ENCODE measurements at places on chromosomes 1 and 21. TPM values are rescaled to one million over a fixed set of nuclear protein-coding genes. Genes with fewer than 3 reads are reported as not detected.
A peak's percentile ranks its signal among the peaks of the same experiment; 100 is the strongest.

Gene KIF2C
- total RNA-seq: 4.8 TPM

Gene PROK1
- total RNA-seq: not detected

DNA sequence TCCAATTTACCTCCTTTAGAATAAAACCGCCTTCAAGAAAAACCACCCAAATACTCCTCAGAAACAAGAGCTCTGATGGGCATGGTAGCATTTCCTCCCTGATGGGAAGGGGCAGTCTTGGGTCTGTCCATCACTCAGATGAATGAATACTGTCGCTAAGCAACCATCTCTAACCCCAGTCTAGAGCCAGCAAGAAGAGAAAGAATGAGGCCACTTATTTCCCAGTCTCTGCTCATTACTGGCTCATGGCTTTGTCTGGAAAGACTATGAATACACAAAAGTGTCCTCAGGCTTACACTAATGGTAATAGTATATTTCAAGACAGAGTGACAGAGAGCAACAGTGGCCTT, 51.0 kb upstream of the F3 start:
- H3K27me3 ChIP-seq: no peaks in the 10 kb centered on the region
- H3K27ac ChIP-seq: no peak overlapping the region
- no peak overlapping the region for H3K4me3 ChIP-seq
- peaks cover 6% of the 10 kb centered on the region for H3K4me1 ChIP-seq
- DNase-seq: no peak
- no peaks in the 10 kb centered on the region for H3K36me3 ChIP-seq

GRCh38 chr1:222697826-222698225, 14.5 kb downstream of the AIDA start:
- no peak overlapping the region for H3K27ac ChIP-seq
- no peak for DNase-seq
- peaks cover 55% of the 10 kb centered on the region for H3K36me3 ChIP-seq
- no peak overlapping the region for H3K4me3 ChIP-seq

- H3K36me3 ChIP-seq: no peaks in the 10 kb centered on the region
- H3K4me1 ChIP-seq: peaks cover 5% of the 10 kb centered on the region
- no peak for DNase-seq
- H3K4me3 ChIP-seq: no peak overlapping the region
Observed at GRCh38 chr1:30779294-30780071, 21.9 kb upstream of the LAPTM5 start.

DNA sequence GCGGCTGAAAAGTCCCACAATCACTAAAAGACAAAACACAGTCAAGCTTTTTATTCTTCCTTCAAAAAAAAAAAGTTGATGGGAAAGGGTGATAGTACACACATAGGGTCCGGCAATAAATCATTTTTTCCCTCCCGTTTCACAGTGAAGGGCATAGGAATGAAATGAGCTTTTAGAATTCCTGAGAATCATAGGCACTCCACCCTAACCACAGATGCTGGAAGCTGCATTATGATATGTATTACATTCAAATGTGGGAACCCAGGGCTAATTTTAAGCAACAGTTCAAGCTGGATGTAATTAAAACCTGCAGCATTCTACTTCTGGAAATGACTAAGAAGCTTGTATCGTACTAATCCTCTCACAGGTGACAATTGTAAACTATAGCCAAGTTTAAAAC, 75.7 kb upstream of the KCNJ15 start:
- no peak overlapping the region for H3K27ac ChIP-seq
- no peak for DNase-seq
- no peaks in the 10 kb centered on the region for H3K4me1 ChIP-seq
- H3K4me3 ChIP-seq: no peak overlapping the region
- no peaks in the 10 kb centered on the region for H3K27me3 ChIP-seq
- no peaks in the 10 kb centered on the region for H3K36me3 ChIP-seq

- H3K27me3 ChIP-seq: no peaks in the 10 kb centered on the region
- no peaks in the 10 kb centered on the region for H3K4me1 ChIP-seq
- no peak overlapping the region for H3K4me3 ChIP-seq
- H3K36me3 ChIP-seq: no peaks in the 10 kb centered on the region
Observed at GRCh38 chr1:29648798-29649188, 412.5 kb downstream of the PTPRU start.

DNA sequence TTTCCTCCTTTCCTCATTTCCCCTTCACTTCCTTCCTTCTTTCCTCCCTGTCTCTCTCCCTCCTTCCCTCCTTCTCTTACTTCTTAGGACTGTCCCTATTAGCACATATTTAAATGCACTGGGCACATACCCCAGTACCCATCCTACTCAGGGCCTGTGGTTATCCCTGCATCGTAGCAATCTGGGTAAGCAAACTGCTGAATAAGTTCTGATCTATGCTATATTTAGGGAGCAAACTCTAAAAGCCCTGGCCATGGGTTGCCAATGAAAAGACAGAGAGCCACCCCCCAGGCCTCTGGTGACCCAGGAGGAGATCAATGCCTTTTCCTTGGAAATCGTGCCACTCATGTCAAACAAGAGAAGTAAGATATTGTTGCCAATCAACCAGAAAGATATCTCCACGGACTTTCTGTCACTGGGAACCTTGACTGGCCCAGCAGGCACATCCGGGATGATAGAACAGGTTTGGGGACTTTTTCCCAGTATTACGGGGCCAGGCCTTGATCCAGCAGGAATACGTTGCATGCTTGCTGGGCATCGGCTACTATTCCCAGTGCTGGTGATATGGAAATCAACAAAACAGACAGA, 5.4 kb downstream of the FAM3B start:
- H3K36me3 ChIP-seq: no peaks in the 10 kb centered on the region
- peaks cover 42% of the 10 kb centered on the region for H3K4me1 ChIP-seq
- DNase-seq: no peak
- peaks cover 7% of the 10 kb centered on the region for H3K27me3 ChIP-seq
- H3K4me3 ChIP-seq: no peak overlapping the region
- no peak overlapping the region for H3K27ac ChIP-seq

DNA sequence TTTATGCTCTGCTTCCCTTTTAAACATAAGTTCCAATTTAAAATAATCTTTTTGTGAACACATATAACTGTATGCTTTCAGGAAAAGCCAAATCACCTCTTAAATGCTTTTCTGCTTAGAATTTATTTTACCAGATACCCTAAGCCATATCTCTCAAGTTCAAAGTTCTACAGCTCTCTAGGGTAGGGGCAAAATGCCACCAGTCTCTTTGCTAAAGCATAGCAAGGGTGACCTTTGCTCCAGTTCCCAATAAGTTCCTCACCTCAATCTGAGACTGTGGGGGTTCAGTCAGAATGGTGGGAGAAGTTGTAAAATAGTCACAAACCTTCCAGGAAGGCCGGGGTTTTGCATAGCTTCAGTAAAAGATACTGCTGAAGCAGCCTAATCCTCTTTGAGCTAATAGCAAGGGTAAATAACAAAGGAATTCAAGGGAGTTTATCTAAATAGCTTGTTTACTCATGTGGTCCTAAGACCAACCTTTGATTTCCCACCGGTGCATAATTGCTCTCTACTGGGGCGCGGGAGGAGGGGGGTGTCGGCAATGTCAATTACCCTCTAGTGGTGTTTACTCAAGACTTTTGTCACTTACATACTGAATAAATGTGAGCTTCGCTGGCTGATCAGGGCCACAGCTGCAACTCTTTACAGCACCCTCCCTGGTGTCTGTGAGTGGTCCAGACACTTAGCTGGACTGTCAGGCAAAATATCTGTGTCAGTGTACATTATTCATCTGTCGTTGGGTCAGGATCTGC, 1376.2 kb downstream of the NCAM2 start:
- no peak for DNase-seq
- H3K27me3 ChIP-seq: no peaks in the 10 kb centered on the region
- H3K27ac ChIP-seq: no peak overlapping the region
- H3K4me1 ChIP-seq: no peaks in the 10 kb centered on the region
- no peaks in the 10 kb centered on the region for H3K36me3 ChIP-seq

DNA sequence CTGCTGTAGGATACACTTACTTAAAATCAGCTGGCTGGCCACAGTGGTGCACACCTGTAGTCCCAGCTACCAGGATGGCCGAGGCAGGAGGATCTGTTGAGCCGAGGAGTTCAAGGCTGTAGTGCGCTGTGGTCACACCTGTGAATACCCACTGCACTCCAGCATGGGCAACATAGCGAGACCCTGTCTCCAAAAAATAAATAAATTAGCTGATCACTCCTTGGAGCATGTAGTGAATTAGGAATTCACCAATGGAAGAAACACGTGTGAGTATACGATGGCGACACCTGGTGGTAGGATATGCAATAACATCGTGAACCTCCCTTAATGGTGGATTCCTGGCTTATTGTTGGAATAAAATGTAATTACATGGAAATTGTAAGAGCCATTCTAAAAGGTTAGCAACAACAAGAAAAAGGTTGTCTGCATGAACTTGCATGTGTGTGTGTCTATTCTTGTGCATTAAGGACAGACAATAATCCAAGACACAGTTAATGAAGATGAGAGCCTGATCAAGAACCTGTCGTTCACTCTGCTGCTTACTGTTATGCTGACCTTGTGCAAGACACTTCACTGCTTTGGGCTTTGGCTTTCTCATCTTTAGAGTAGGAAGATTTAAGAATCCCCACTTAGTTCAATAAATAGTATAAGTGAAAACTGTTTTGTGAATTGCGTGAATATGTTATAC, 38.6 kb upstream of the COX20 start:
- no peaks in the 10 kb centered on the region for H3K27me3 ChIP-seq
- H3K27ac ChIP-seq: no peak overlapping the region
- no peak overlapping the region for H3K4me3 ChIP-seq
- no peaks in the 10 kb centered on the region for H3K4me1 ChIP-seq
- no peak for DNase-seq
- no peaks in the 10 kb centered on the region for H3K36me3 ChIP-seq

GRCh38 chr1:181531951-181532600, 48.8 kb downstream of the CACNA1E start:
- no peaks in the 10 kb centered on the region for H3K4me1 ChIP-seq
- no peaks in the 10 kb centered on the region for H3K36me3 ChIP-seq
- no peak overlapping the region for H3K27ac ChIP-seq
- H3K4me3 ChIP-seq: no peak overlapping the region

DNA sequence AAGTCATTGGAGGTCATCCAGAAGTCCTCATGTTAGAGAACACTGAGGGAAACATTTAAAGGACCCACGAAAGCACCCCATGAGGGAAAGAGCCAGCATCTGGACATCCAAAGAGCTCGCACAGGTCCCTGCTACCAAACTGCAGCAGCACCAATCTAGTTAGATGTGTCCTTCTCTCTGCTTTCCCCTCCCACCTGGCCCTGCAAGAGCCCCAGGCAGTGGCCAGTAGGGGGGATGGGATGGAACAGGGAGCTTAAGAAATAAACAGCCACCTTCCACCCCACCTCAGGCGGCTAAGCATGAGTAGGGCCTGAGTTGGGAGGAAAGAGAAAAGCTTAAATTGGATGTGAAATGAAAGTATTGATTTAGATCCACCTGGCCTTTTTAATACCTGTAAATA, 175.9 kb upstream of the KCND3 start:
- H3K27ac ChIP-seq: no peak overlapping the region
- no peak overlapping the region for H3K4me3 ChIP-seq

DNA sequence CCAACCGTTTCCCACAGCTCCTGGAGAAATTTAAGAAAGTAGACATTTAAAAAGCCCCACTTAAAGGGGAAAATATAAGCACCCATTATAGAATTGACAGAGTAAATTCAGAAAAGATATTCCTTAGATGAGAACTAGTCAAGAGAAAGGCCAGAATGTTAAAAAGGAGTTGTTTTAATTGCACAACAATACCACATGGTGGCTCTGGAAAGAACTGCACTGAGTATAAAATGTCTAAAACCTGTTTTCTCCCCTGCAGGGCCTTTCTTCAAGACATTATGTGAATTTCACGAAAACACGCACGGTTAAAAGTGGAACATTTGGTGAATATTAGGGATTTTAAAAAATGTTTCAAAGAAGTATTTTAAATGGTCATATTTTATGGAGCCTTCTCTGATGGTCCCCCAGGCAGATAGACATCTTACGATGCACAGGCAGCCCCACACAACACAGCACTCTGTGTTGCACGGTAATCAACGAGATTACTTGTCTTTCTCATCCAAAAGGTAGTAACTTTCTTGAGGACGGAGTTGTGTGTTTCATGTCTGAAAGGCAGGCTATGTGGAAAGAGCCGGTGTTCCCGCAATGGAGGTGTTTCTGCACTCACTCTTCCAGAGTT, 101.9 kb downstream of the PRRX1 start:
- no peaks in the 10 kb centered on the region for H3K27me3 ChIP-seq
- DNase-seq: no peak
- H3K27ac ChIP-seq: no peak overlapping the region
- no peak overlapping the region for H3K4me3 ChIP-seq
- H3K36me3 ChIP-seq: no peaks in the 10 kb centered on the region

DNA sequence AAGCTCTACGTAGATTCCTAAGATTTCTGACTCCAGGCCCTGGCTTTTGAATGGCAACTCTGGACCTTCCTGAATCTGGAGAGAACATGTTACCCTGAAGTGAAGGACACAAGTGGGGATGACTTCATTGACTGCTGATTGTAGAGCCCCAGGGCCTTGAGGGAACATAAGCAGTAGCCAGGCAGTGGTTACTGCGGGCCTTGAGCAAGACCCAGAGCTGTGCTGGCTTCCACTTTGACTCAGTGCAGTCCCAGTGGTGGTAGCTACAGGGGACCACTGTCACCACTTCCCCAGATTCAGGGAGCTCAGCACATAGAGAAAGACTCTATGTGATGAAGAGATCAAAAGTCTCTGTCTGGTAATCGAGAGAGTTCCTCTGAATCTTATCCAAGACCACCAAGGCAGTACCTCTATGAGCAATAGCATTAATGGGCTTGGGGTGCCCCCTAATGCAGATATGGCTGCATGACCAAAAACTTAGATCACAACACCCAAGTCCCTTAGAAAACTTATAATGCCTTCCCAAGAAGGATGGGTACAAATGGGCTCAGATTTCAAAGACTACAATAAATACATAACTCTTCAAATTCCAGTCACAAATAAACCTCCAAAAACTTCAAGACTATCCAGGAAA, 1278.3 kb downstream of the AMY1C start:
- no peak overlapping the region for H3K27ac ChIP-seq
- no peaks in the 10 kb centered on the region for H3K4me1 ChIP-seq
- no peaks in the 10 kb centered on the region for H3K36me3 ChIP-seq
- no peak for DNase-seq
- H3K4me3 ChIP-seq: no peak overlapping the region
- H3K27me3 ChIP-seq: no peaks in the 10 kb centered on the region

- no peaks in the 10 kb centered on the region for H3K4me1 ChIP-seq
- H3K4me3 ChIP-seq: no peak overlapping the region
- H3K27me3 ChIP-seq: no peaks in the 10 kb centered on the region
- DNase-seq: no peak
Observed at GRCh38 chr1:44314452-44314851, 40.6 kb downstream of the ERI3 start.

DNA sequence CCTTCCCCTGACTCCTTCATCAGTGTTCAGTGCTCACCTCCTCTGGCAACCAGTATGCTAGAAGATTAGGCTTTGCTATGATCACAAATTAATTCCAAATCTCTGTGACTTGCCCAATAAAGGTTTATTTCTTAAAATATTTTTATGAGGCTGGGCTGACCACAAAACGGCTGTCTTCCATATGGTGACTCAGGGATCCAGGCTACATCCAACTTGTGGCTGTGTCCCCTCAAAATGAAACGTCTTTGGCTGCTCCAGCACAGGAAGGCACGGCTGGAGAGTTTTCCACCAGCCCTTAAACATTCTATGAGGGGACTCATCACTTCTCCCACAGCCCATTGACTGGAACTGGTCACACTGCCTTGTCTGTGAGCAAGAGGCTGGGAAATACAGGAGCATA, 131.5 kb downstream of the HUNK start:
- H3K4me3 ChIP-seq: no peak overlapping the region
- H3K4me1 ChIP-seq: no peaks in the 10 kb centered on the region
- DNase-seq: no peak
- H3K27me3 ChIP-seq: no peaks in the 10 kb centered on the region
- H3K36me3 ChIP-seq: no peaks in the 10 kb centered on the region

GRCh38 chr1:173128742-173129141, 78.0 kb upstream of the TNFSF18 start:
- no peak overlapping the region for H3K4me3 ChIP-seq
- H3K27ac ChIP-seq: peak overlapping the region; percentile 44
- no peaks in the 10 kb centered on the region for H3K36me3 ChIP-seq
- no peaks in the 10 kb centered on the region for H3K27me3 ChIP-seq
- H3K4me1 ChIP-seq: no peaks in the 10 kb centered on the region

Measured in esophagus squamous epithelium (tissue), 5 donors.